ENCODE measurements at places on chromosomes 12 and 14.

DNA sequence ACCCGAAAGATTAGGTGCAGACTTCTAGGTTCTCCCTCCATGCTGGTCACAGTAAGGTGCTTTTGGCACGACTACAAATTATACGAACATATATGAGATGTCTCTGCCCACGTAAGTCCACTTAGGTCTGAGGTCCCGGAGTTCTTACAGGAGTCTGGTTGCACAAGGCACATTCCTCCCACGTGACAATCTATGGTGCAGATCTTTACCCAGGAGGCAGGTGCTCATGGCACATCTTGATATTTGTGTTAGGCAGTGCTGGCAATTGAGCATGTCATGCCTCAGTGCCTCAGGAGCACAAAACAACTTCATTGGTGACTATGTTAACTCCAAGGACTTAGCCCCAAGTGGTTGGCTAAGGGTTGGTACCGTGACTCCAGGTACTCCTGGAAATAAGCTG lies 92.0 kb upstream of the AMN1 start:
- DNase-seq: no peak

DNA sequence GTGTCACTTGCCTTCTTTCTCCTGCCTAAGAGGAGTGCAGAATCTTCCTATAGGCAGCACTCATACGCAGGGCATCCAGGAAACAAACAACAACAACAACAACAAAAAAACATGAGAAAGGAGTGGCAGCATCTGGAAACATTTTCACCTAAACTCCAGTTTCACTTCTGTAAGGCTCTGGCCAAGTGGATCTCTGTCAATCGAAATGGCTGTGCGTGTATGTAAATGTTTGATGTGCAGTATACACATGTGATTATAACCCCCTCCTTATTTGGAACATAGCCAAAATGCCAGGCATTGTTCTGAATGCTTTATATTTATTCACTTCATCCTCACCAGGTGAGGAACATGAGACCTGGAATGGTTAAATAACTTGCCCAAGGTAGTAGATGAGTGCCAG lies 76.8 kb downstream of the COX16 start:
- DNase-seq: no peak

DNA sequence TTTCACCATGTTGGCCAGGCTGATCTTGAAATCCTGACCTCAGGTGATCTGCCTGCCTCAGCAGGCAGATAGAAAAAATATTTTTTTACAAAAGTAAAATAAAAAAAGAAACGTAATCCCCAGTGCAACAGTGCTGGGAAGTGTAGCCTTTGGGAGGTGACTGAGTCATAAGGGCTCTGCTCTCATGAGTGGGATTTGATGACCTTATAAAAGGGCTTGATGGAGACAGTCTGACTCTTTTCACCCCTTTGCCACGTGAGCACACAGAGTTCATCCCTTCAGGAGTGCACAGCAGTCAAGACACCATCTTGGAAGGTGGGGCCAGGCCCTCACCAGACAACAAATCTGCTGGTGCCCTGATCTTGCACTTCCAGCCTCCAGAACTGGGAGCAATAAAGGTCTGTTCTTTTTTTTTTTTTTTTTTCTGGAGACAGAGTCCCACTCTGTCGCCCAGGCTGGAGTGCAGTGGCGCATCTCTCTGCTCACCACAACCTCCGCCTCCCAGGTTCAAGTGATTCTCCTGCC lies 24.7 kb upstream of the DYNC1H1 start:
- no peak for DNase-seq

DNA sequence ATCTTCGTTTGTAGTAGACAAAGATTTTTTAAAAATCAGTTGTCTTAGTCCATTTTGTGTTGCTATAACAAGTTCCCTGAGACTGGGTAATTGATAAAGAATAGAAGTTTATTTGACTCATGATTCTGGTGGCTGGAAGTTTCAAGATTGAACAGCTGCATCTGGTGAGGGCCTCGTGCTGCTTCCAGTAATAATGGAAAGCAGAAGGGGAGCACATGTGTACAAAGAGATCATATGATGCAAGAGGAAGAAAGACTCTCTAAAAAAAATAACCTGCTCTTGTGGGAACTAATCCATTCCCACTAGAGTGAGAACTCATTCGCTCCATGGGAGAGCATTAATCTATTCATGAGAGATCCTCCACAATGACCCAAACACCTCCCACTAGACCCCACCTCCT lies 24.8 kb downstream of the MUCL1 start:
- no peak for DNase-seq

GRCh38 chr12:6752167-6752920 lies 597 bp downstream of the MLF2 start:
- DNase-seq: no peak

- DNase-seq: no peak
These were observed 83.0 kb downstream of the ACTN1 start for GRCh38 chr14:68896132-68896531.

GRCh38 chr12:53389702-53390101 lies 9.7 kb downstream of the SP1 start:
- DNase-seq: no peak

DNA sequence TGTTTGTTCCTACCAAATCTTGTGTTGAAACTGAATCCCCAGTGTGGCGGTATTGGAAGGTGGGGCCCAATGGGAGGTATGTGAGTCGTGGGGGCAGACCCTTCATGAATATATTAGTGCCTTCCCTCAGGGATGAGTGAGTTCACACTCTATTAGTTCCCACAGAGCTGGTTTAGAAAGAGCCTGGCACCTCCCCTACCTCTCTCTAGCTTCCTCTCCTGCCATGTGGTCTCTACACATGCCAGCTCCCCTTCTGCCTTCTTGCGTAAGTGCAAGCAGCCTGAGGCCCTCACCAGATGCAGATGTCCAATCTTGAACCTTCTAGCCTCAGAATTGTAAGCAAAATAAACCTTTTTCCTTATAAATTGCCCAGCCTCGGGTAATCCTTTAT lies 105.8 kb downstream of the SPTSSA start:
- DNase-seq: no peak

DNA sequence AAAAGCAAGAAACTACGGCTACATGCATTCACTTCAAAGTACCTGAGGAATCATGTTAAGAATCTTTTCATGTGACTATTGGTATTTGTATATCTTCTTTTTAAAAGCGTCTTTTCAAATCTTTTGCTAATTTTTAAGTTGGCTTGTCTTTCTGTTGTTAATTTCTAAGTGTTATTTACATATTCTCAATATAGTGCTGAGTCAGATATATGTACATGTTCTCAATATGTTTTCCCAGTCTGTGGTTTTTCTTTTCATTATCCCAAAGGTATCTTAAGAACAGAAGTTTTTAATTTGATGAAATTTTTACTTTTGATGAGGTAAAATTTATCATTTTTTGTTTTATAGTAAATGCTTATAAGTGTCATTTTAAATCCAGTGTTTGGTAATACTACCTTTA lies 24.0 kb downstream of the DCP1B start:
- DNase-seq: no peak

DNA sequence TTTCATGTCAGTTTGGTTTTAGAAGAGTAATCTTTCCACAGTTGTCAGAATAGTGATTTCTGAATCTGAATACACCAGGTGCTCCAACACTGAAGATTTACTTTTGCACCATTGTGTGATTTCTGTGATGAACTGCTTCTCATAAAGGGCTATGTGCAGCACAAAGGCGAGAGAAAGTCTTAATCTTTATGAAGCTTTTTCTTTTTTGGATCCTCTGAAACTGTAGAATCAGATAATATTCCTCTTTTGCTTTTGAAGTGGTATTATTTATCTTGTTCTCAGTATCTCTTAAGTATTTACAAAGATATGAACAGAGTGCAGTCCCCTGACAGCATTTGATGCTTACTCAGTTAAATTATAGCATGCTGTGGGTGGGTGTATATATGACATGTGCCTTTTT lies 207.8 kb downstream of the NAV3 start:
- no peak for DNase-seq

DNA sequence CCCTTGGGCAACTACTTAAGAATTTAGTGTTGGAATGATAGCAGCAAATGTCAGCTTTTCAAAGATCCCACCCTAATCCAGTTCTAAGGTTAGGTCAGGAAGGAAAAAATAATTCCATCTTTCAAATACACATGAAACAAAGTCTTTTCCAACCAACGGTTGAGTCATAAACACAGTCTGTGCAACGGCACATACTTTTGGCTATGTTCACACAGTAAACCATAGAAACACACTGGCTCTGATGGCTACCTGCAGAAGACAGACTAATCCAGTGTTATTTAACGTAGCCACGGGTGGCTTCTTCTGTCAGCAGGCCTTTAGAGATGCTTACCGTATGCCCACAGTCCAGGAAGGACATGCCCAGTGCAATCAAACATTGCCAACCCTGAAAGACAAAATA lies 35.7 kb downstream of the HIGD1C start:
- no peak for DNase-seq

GRCh38 chr12:92342574-92342973 lies 196.9 kb upstream of the BTG1 start:
- no peak for DNase-seq

DNA sequence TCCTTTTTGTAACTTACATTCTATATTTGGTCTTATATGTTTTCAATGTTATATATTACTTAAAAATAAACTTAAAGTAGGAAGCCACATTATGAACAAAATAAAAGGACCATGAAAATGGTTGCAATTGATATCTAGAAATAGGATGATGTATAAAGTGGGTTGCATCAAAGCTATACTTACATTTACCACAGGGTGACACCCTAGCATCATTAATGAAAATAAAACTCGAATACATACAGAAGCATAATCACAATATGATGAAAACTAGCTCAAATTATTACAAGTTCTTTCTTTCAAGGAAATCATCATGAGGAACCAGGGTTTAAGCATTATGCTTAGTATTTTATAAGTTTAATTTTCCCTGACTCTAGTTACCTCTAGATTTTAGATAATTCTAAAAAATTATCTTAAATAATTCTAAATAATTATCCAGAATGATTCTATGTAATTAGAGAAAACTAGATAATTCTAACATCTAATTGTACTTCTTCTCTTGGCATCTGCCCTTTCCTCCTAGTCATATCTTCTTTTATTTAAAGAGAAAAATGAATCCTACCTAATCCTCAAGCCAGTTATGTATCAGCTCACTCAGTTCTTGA lies 31.2 kb downstream of the TAS2R7 start:
- DNase-seq: no peak

DNA sequence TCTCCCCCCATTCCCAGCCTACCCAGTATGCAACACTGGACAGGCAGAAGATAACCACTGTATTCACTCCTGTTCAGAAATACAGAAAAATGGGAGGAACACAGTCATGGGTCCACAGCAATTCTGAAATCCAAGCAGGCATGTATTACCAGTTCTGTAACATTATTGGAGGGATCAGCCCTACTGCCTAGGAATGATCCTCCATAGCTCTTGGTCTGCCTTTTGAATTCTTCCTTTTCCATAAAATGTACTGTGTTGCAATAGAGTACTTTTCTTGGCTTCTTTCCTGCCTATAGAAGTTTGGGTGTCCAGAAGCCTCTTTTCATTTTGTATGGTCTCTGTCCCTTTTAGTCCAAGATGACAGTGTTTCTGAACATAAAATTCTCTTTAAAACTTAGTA lies 46.5 kb downstream of the SPATS2 start:
- DNase-seq: no peak

- no peak for DNase-seq
These were observed 8.7 kb upstream of the GALNT6 start for GRCh38 chr12:51399891-51400290.

- no peak for DNase-seq
These were observed 255.4 kb downstream of the DAD1 start for GRCh38 chr14:22333422-22334274.

DNA sequence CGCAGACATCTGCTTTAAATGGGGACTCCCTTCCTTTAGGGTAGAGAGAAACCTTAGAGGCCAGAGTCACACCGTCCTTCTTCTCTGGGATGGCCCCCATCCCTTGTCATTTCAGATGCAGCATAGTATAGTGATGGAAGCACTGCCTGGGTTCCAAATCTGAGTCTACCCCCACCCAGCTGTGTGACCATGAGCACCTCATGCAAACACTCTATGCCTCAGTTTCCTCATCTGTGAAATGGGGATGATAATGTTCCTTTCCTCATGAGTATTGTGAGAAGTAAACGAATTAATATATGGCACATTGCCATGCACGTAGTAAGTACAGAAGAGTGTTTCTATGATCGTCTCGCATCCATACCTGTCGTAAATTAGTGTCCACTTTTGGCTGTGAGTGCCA lies 241.9 kb downstream of the SLC41A2 start:
- DNase-seq: no peak

- DNase-seq: peak; percentile 47
These were observed 33.5 kb downstream of the DAD1 start for GRCh38 chr14:22555384-22556011.

Data from activated T-helper 2 cell treated with anti-CD3 and anti-CD28 coated beads, Interferon-gamma antibody, Interleukin-2, Interleukin-4, amounts not matched to agents 10 μg/mL and 5 μg/mL and 100 μg/mL, durations not matched to agents 14 hours and 24 hours and 36 hours (primary cell).